Stimulated activated CD4-positive, alpha-beta T cell treated with anti-CD3 and anti-CD28 coated beads, Interleukin-15, amount 100 ng/mL, for 24 hours (primary cell): ENCODE measurements at places on chromosomes 2 and 18.

- no peak for DNase-seq
Observed at GRCh38 chr2:236928380-236929037, 157.2 kb upstream of the COPS8 start.

DNA sequence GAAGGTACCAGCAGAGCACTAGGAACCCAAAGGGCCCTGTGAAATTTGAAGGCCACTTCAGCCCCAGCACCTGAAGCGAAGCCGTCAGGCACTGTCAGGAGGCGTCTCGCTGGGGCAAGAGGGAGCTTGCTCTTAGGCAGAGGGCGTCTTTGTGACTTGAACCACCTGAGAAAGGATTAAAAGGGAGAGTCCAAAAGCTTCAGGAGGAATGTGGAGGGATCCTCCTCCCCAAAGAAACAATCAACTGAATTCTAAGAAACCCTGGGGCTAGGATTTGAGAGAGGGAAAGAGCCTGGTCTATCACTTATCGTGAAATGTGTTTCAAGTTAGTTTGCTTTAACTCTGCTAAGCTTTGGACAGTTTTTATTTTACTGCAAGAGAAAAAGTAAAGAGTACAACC lies 324.9 kb upstream of the SOX11 start:
- DNase-seq, result no peak

DNA sequence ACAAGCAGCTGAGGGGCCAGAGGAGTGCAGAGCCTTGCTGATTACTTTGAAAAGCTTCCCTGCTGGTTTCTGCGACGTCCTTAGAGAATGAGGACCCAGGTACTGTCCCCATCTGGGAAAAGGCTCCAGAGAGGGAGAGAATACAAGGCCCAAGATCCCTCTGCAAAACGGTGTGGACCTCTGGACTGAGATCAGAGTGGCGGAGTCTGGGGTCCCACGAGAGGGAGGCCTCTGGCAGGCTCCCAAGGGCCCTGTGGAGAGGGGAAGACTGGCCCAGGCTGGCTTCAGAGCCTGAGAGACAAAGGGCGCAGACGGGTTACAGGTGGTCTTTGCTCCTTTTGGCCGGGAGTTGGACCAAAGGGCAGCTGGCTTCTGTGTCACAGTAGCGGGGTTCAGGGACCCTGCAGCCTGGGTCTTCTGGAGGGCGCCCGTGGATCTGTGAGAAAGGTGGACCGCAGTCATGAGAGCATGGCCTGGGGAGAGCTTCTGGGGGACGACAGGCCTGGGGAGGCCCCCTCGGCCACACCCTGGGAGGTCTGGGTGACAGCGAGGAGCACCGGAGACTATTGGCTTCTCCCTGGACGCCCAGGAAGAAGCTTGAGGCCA lies 805 bp downstream of the SNORC start:
- no peak for DNase-seq

- DNase-seq, result no peak
Observed at GRCh38 chr18:63736876-63737275, 34.1 kb downstream of the SERPINB11 start.
